ENCODE measurements at places on chromosomes 2 and 18.

GRCh38 chr2:29562896-29563295 is 358.5 kb downstream of the ALK start:
- no peak for DNase-seq

- no peak for DNase-seq
These were observed 17.4 kb upstream of the LRATD1 start for GRCh38 chr2:14615121-14615520.

- DNase-seq: peak; percentile 65
These were observed 180.6 kb downstream of the IRS1 start for GRCh38 chr2:226618875-226619605.

DNA sequence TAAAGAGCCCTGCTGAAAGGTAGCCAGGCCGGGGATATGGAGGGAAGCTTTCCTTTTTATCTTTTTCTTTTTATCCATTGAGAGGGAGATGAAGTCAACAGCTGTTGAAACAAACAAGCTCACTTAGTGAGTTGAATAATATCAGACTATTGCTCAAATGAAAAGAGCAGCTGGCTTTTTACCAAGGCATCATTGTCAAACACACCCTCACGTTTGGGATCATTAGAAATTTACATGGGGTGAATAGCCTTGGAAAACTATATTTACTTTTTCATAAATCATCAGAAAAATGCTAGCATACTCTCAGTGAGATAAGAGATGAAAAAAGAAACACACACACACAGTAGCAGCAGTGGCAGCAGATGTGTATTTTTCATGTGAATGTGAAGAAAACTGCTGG is 71.5 kb upstream of the HNMT start:
- peak; percentile 95 for DNase-seq

DNA sequence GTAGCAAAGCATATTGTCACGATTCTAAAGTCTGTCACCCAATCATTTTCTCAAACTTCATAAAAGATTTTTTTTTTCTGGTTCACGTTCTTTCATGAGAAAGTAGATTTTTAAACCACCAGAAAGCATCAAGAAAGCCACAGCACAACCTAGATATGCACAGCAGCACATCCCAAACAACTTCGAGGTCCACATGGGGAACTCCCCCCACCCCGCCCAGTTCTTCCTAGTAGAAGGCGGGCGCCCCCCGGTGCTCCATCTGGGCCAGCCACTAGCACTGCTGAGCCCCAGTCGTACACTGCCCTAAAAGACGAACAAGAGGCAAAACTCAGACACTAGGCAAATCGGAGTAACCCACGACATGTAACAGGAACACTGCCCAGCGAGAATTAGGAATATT is 15.5 kb downstream of the HDLBP start:
- DNase-seq: no peak

- DNase-seq: no peak
These were observed 18.2 kb upstream of the DAW1 start for GRCh38 chr2:227853204-227853629.

GRCh38 chr2:115129536-115129935 is 687.1 kb downstream of the DPP10 start:
- no peak for DNase-seq

DNA sequence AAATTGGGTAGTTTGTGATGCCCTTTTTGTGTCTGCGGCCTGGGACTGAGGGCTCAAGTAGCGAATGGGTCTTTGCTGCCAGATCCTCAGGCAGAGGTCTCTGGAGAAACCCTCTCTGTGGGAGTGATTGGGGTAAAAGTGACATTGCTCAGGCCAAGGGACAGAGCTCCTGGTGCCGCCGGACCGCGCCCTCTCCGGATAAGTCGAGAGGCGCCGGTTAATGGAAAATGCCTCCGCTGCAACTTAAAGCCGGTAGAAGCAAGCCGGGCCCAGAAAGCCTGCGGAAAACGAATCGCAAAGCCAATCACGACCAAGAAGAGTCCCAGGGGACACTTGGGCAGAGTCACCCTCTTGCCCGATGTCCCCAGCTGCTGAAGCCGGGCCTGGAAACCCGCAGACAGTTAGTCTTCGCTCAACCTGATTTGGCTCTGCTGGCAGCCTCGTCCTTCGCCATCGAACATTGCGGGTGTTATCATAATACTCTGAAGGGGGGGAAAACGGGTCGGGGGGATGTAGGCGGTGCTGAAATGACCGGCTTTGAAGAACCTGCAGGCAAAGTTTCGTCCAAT is 352 bp upstream of the HOXD12 start:
- no peak for DNase-seq

- no peak for DNase-seq
These were observed 73.8 kb downstream of the CLIP4 start for GRCh38 chr2:29189052-29189451.

- no peak for DNase-seq
These were observed 758.2 kb upstream of the CDH7 start for GRCh38 chr18:64992654-64993053.

GRCh38 chr2:241706537-241706936 is 4.7 kb downstream of the ING5 start:
- DNase-seq: no peak

DNA sequence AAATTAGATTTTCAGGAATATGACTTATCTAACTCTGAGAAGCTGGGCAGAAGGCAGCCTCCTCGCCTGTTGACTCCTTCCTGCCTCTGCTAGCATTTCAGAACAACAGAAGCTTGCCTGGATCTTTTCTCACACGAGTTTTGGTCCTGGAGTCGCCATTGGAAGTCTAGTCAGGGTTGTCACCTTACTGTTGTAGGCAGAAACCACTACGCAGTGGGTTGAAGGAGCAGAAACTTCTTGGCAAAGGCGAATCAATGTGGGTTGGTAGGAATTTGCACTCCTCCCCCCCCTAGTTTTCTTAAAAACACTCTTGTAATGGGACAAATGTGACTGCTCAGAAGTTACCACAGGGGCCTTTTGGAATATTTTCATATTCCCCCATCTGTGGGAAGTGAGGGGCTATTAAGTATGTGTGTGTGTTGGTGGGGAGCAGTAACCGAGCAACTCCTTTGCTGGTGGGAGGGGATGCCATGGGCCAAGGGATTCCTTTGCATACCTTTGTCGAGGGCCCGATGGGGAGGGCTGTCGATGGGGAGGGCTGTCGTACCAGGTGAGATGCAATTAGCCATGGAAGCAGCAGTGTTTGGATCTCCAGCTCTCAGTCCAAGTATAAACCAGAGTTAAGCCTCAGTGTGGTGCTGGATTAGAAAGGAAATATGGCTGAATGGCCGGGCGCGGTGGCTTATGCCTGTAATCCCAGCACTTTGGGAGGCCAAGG is 117.4 kb downstream of the FMNL2 start:
- no peak for DNase-seq

DNA sequence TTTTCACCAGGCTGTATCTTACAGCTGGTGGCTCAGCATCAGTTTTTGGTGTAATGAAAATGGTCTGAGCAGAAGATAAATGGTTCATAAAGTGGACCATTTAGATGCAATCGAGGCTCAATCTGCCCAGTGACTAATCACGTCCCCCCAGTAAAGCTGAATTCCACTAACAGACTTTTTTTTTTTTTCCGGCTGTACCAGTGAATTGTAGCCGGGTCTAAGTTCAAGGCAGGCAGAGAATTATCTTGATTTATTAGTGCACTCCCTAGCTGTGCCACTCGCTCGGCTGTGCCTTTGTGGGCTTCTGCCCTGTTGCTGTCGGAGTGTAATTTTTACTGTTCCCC is 215.1 kb upstream of the POU3F3 start:
- DNase-seq: no peak

DNA sequence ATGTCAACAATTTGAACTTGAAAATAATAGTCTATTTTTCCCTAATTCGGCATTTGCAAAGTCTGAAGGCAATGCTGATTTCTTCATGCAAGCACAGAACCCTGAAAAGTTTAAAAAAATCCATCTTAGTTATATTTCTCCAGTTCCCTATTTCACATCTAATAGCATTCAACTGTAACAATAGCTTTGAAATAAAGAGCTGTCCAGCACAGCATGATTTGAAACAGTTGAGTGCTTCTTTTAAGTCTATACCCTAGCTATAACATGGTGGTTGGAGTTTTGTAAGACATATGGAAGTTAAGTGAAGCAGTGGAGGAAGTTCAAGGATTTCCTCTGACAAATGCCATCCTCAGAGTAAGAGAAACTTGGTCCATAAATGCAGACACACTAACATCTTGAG is 691.9 kb downstream of the ERBB4 start:
- no peak for DNase-seq

DNA sequence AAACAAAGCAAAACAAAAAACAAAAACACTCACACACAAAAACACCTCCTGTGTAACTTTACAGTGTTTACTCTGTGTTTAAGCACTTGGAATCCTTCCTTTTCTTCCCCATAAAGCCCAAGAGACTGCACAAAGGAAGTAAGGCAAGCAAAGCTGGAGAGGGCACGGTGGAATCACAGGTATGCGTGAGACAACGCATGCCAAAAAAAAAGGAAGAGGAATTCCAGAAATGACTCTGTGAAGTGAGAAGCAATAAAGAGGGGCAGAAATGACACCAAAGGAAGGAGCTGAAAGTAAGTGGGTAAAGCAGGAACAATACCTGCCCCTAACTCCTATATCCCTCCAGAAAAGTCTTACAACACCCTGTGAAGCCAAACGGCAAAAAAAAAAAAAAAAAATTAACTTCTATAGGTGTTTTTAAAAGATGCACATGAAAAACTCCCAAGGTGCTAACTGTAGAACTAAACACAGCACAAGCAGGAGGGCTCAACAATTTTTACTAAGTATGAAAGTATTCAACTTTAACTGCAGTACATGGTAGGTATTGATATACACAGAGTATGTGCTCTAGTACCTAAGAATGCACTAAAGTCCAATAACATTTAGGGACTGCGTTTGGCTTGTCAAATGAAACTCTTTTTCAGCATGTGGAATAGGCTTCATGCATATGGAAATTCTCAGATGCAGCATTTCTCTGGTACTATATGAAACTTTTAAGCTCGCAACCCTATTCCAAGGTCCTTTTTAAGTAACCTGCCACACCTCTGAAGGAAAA is 9.1 kb downstream of the RND3 start:
- no peak for DNase-seq

DNA sequence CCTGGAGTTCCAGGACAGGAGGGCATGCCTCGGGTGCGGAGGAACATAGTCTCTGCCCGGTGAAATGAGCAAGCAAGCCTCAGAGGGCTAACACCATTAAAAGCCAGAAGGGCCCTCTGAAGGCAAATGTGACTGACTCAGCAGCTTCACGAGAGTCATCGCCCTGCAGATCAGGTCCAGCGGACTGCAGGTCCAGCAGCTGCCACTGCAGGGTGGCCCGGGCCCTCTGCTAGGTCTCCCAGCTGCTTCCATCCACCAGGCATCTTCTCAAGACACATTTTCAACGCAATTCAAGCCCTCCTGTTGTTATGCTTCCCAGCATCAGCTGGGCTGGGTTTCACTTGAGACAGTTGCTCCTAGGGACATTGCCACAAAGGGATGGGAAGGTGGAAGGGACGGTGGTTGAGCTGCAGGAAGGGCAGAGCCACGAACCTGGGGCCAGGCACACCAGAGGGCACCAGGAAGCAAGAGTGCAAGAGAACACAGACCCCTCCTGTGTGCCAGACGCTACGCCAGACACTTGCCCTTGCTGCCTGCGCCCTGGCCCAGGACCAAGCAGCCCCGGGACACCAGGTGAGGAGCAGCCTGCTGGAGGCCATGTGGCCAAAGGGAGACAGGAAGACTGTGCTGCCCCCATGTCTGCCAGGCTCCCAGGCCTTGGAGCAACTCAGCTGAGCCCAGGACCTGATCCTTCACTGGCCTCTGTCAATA is 173.0 kb downstream of the HDAC4 start:
- no peak for DNase-seq

DNA sequence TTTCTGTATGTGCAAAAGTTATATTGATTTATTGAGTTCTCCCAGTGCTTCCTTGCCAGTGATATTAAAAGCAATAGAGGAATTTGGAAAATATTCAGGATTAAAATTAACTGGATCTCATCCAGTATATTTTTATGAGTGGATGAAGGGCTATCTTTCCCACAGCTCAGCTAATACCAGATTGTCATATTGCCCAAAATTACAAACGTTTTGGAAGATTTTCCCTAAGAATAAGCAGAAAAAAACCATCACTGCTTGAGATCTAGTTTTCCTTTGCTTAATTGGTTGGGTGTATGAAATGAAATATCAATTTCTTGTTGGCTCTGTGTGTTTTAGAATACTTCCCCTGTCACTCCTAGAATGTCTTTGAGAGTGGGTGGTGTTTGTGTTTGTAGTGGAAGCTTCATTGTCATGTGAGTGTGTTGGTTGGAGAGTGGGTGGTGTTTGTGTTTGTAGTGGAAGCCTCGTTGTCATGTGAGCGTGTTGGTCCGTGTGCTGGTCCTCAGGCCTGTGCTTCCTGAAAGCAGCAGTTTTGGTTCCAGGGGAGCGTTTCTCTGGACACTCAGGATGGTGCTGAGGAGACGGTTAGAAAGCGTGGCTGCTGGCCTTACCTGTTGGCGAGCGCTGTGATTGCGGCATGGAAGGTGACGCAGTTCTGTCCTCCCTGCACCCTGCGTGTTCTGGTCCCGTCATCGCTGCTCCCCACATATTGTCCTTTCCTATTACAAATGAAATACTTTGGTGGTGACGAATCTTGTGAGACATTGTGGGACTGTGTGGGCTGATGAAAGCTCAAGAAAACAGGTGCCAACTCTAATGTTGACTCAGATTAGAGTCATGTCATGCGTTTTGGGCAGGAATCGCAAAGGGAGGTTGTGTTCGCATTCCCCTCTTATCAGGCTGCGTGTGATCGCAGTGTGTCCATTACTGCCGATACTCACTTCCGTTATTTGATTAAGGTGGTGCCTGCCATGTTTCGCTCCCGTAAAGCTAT is 12.4 kb downstream of the ASB1 start:
- DNase-seq: no peak

DNA sequence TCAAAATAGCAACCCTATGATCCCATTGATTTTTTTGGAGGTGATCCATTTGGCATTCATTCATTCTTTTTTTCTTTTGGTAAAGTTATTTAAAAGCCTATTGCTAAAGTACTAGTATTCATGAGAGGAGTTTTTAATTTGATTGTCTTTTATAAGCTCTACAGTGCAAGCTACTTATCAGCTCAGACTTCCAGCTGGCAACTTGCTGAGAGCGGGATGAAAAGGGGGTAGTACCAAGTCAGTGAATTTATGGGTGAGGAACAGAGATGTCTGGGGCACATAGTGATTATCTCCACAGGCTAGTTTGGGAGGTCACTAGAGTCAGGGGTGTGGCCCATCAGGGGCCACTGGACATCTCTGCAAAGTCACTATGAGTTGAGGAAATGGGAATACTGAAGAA is 202.4 kb downstream of the PIK3C3 start:
- no peak for DNase-seq

Data from NCI-H2081 (cell line).